ENCODE measurements at places on chromosomes 2 and 18. TPM values are rescaled to one million over a fixed set of nuclear protein-coding genes. Genes with fewer than 3 reads are reported as not detected.

GRCh38 chr2:111198701-111199100 is 78.0 kb downstream of the BCL2L11 start:
- DNase-seq: no peak

GRCh38 chr2:101722864-101723263 is 25.4 kb downstream of the MAP4K4 start:
- DNase-seq: no peak

Gene MAPRE2
- total RNA-seq: 112 TPM

- no peak for DNase-seq
Measured at GRCh38 chr2:37706334-37707183, 35.1 kb upstream of the CDC42EP3 start.

Gene VIT
- total RNA-seq: 21.6 TPM

DNA sequence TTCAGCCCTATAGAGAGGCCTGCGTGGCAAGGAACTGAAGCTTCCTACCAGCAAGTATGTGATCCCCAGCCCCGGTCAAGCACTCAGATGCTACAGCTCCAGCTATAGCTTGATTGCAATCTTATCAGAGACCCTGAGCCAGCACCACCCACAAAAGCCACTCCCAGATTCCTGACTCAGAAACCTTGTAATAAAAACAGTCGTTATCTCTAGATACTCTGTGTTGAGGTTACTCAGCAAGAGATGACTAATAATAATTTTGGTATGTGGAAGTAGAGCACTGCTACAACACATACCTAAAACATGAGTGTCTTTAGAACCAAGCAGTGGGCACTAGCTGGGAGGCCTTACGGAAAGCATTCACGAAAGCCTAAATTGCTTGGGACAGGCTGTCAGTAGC is 216.9 kb downstream of the UXS1 start:
- no peak for DNase-seq

Gene IKZF2
- 4.7 TPM for total RNA-seq

DNA sequence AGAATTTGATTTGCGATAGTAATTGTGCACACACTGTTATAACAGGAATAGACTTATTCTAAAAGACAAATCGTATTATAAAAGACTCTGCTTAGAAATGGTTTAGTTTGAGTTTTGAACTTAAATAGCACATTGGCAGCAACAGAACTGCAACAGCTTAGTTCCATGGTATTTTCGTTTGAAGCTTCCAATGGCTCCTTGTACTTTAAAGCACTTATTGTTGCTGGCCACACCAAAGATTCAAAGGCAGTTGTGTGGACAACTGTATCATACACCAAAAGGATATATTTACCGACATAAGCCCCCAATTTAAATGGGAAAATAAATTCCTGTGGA is 627 bp downstream of the WIPF1 start:
- DNase-seq: no peak

Gene RNU2-63P
- not detected for total RNA-seq

- no peak for DNase-seq
Measured at GRCh38 chr2:45391866-45392265, 219.2 kb downstream of the SRBD1 start.

Gene CYRIA
- total RNA-seq: 5.1 TPM

Gene CPO
- 0.73 TPM for total RNA-seq

Gene TTN
- total RNA-seq: 3,032 TPM

DNA sequence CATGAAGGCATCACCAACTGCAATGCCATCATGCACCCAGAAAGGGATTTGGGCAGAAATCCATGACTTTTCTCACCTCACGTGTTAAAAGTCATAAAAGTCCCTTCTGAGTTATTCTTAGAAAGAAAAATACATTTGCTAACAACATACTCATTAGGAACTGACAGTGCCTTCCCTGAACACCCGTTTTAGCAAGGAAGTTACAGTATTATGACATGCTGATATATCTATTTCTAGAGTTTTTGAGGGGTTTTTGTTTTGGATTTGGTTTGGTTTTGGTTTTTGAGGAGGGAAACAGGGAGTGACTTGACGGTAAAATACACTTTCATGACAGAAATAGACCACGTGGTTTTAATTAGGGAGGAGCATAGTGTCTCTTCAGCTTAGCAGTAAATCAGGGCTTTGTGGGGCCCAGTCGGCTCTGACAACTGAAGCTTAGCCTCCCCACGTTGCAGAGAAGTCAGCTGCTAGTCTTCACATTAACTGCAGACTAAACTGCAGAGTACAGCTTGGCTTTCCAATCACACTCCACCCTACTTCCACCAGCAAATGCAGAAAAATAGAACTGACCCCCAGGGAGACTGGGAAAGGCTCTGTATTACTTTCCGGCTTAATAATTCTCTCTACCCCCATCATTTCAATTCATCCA is 141.4 kb downstream of the FAM124B start:
- no peak for DNase-seq

Gene ESPNL
- not detected for total RNA-seq

Gene KCNG2
- not detected for total RNA-seq

Gene CCDC195
- total RNA-seq: not detected

DNA sequence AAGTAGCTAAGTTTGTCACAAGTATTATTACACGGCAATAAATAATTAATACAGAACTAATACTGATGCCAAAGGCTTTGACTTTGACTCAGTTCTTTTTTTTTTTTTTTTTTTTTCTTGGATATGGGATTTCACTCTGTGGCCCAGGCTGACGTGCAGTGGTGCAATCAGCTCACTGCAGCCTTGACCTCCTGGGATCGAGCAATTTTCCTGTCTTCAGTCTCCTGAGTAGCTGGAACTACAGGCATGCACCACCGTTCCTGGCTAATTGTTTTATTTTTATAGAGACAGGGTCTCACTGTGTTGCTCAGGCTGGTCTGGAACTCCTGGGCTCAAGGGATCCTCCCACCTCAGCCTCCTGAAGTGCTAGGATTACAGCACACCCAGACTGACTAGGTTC is 284.5 kb downstream of the SS18 start:
- DNase-seq: no peak

Gene DTNA
- total RNA-seq: 153 TPM

Measured in Right ventricle myocardium inferior (tissue), 1 donor.